ENCODE measurements at places on chromosomes 3 and 15. TPM values are rescaled to one million over a fixed set of nuclear protein-coding genes. Genes with fewer than 3 reads are reported as not detected.
A peak's percentile ranks its signal among the peaks of the same experiment; 100 is the strongest.

- DNase-seq, result no peak
Observed at GRCh38 chr3:150147776-150148175, 177.1 kb upstream of the PFN2 start.

DNA sequence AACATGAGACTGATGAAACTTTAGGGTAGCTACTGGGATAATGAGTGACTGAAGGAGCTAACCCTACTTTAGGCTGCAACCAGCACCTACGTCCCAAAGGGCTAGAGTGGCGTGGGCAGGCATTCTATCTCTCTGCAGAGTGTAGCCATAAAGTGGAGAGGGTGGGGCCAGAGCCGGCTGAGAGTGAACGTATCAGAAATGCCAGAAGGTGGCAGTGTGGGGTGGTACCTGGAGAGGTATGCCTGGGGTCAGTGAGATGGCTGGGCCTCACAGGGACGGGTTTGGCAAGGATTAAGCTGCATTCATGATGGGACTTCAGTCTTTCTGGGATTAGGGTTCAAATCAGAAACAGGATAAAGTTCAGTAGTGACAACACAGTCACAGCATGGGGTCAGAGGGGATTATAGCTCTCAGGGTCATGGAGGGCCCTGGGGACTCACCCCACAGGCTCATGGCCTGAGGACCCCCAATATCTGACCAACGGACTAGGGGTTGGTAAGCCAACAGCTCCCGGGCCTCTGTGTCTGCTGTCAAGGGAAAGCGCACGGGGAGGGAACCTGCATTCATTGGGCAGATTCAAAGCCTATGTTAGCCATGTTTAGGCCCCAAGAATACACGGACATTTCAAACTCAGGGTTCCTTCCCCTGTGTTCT, 86.5 kb upstream of the FOXB1 start:
- peak; percentile 3 for DNase-seq

DNA sequence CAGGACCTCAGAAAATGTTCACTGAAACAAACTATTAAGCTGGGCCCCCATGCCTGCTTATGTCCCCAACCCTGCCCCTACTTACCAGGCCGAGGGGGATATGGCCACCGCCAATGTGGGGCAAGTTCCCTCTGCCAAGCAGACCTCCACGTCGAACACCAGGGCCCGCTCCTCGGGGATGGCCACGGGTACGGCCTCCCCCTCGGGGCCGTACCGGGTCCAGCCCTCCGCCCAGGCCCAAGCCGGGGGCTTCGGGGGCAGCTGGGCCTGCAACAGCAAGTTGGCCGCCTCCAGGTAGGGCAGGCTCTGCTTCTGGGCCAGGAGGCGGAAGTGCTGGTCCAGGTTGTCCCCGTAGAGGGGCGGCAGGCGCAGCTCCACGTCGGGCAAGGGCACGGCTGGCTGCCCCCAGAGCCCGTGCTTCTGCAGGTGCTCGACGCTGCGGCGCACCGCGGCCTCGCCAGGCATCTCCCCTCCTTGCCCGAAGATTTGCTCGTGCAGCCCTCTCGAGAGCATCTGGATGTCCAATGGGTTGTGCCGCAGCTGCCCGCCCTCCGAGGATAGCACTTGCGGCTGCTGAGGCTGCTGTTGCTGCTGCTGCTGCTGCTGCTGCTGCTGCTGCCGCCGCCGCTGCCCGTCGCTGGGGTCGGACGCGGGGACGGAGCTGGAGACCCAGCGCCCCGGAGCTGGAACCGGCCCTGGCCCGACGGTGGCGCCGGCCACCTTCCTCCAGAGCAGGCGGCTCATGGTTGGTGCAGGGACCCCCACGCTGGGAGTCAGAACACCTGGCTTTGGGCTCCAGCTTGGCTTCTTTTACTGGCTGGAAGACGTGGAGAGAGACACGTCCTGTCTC, 1.4 kb downstream of the POLG start:
- no peak for DNase-seq

DNA sequence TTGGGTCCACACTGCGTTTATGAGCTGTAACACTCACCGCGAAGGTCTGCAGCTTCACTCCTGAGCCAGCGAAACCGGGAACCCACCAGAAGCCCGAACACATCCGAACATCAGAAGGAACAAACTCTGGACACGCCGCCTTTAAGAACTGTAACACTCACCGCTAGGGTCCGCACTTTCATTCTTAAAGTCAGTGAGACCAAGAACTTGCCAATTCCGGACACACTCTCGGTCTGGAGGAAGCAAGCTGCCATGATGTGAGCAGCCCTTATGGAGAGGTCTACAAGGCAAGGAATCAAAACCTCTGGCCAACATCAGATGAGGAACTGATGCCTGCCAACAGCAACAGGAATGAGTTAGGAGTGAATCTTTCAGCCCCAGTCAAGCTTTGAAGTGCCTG, 62.9 kb downstream of the SLC28A2 start:
- DNase-seq, result no peak

DNA sequence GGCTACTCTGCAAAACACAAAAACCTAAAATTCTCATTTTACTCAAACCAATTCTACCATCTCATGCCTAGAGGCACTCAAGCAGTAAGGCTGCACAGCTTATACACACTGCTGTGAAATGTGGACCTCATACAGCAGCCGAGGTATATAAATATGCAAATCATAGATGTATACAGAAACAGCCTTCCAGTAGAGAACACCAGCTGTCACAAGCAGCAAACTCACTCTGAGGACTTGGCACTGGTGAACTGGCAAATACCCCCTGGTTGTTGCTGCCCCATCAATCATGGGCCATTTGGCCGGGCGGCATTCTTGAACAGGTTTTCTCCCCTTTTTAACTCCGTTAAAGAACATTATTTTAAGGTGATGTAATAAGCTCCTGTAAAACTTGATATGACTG, 378.0 kb downstream of the LSAMP start:
- no peak for DNase-seq

DNA sequence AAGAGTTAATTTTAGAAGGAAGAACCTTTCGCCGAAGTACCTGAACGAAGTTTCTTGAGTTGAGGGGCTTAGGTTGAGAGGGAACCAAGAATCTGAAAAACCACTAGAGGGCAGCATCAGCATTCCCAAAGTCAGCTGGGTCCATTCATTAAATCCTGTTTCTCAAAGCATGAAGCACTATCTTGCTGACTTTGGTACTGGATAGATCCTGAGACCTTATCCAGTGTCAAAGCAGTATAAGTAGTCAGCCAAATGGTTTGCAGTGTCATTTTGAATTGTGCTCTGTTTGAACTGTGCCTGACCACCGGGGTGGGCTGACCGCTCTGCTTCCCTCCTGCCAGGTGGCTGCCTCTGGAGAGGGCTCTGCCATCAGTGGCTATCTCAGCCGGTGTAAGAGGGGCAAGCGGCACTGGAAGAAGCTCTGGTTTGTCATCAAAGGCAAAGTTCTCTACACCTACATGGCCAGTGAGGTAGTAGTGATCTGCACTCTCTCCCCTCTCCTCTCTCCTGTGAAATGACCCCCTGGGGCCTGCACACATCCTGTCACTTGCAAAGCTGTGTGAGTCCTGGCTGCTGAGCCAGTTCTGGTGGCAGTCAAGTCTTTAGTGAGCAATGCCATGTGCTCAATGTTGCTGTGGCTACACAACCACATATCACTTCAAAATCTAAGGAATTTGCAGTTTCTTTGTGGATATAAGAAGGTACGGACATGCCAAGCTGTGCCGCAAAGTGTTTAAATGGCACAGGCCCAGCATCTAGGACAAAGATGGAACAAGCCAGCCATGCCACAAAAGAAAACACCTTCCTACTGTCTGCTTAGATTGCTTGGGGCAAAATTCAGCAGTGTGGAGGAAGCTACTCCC, 21.4 kb upstream of the NR2C2 start:
- DNase-seq, result no peak

GRCh38 chr3:141372656-141373055, 4.4 kb downstream of the ZBTB38 start:
- no peak for DNase-seq

GRCh38 chr15:79352206-79352605, 41.3 kb downstream of the TMED3 start:
- DNase-seq, result no peak

DNA sequence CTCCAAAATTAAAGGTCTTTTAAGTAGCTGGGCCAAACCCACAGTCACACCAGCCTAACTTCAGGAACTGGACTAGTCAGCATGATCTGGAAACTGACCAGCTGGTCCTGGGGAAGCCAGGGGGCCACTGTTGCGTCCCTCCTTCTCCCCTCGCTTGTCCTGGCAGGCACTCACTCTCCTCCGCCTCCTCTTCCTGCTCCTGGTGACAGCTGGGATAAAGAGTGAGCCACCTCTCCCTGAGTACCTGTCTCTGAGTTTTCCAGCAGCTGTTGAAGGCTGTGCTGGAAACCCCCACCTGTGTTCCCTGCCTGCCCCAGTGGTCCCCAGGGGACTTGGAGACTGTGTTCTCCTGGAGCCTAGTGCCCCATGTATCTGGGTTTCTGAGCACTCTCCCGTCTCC, 56.0 kb downstream of the FGD5 start:
- DNase-seq, result no peak

Gene CLDN16
- polyA plus RNA-seq, result 0.20 TPM

DNA sequence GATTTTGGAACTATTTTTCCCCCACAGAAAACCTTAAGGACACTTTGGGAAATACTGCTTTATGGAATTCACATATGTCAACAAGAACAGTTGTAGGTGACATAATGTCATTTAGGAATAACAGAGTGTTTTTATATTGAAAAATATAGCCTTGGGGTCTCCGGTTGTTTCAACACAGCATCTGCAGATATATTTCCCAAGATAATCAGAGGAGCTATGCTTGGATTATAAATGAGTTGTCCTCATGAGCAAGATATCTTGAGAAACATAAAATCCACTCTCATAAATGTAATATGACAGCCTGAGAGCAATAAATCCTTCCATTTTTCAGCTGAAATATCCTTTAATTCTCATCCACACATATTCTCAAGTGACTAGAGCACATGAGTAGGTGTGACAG, 473.7 kb upstream of the LMCD1 start:
- peak; percentile 3 for DNase-seq

- no peak for DNase-seq
Observed at GRCh38 chr3:36989568-36989967, 3.4 kb downstream of the EPM2AIP1 start.

DNA sequence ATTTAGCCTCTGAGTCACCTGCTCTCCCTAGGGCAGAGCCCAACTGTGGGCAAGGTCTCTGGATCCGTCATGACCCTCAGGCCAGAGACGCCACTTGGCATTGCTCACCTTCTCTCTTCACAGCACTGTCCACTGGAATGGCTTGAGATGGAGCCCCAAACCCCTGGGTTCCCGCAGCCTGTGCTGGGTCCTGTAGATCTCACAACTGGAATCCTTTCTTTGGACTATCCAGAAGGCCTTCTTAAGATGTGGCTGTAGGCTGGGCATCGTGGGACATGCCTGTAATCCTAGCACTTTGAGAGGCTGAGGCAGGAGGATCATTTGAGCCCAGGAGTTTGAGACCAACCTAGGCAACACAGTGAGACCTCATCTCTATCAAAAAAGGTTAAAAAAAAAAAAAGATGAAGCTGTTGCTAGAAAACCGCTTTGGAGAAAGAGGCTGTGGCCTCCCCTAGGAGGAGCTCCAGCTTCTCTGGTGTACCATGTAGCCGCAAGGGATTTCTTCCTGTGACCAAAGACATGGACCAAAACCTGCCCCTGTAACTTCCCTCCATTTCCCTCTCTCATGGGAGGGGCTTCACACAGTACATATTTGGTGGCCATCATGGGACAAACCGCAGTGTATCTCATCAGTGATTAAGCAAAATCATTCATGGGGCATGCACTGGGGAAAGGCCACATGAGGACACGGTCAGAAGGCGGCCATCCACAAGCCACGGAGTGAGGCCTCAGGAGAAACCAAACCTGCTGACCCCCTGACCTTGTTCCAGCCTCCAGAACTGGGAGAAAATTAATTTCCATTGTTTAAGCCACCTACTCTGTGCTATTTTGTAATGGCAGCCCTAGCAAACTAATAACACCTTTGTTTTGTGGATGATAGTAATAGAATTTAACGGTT, 23.3 kb upstream of the BUB1B start:
- no peak for DNase-seq

Gene SLCO2A1
- polyA plus RNA-seq, result 0.88 TPM

GRCh38 chr3:42822828-42823227, 13.6 kb downstream of the ACKR2 start:
- no peak for DNase-seq

DNA sequence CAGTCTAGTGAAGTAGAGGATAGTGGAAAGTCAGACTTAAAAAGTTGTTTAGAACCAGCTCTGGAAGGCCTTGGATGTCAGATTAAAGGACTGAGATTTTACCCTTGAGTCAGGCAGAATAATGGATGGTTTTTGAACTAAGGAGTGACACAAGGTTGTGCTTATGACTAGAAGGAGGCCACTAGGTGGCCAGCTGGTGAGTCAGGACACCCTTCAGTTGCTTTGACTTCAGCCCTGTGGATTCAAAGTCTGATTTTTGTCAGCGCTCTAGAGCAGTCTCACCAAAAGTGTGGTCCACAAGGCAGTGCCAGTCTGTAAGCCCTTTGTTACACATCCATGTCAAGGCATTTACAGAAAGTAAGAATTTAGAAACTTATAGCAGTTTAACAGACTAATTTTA, 3.8 kb upstream of the GABPB1 start:
- DNase-seq, result no peak

Gene RGMA
- 56.9 TPM for polyA plus RNA-seq

DNA sequence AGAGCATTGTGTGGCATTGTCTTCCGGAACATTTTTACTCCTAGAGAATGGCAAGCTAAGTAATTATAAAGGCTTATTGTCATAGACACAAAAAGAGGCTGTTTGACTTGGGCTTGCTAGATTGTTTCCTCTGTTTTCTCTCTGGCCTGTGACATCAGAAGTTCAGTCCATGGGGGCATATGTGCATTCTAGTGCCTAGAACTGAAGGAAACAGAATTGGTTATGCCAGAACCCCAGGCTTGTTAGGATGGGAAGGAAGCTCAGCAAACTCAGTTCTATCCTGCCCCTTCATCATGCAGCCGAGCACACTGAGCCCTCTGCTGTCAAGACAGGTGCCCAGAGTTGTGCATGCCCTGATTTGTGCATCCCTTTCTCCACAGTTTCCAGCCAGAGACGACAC, 131.3 kb downstream of the PDE8A start:
- no peak for DNase-seq

Gene TFG
- 94.7 TPM for polyA plus RNA-seq

GRCh38 chr3:167772992-167773391, 37.5 kb downstream of the SERPINI1 start:
- DNase-seq, result no peak

DNA sequence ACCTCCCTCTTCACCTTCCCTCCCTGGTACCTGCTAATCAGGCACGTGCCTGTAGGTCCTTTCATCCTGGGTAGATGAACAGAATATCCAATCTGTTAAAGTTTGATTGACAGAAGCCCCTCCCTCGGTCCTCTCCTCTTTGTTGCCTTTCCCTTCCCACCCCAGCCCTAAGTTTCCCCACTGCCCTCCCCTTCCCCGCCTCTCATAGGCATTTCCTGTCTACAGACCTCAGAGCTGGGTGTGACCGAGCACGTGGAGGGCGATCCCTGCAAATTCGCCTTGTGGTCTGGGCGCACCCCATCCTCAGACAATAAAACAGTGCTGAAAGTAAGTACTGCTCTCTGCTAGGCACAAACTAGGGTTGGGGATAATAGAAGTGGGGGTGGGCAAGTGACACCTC, 239.2 kb upstream of the UMPS start:
- DNase-seq, result no peak

GRCh38 chr15:41862515-41863116, 24.0 kb downstream of the PLA2G4B start:
- no peak for DNase-seq

GRCh38 chr3:148457886-148458285, 239.8 kb upstream of the AGTR1 start:
- DNase-seq, result peak; percentile 22

- DNase-seq, result no peak
Observed at GRCh38 chr3:13564751-13565560, 16.0 kb downstream of the FBLN2 start.
